ENCODE measurements at places on chromosomes 3 and 15.

- no peak for DNase-seq
Measured at GRCh38 chr3:182259579-182259978, 533.7 kb upstream of the ATP11B start.

DNA sequence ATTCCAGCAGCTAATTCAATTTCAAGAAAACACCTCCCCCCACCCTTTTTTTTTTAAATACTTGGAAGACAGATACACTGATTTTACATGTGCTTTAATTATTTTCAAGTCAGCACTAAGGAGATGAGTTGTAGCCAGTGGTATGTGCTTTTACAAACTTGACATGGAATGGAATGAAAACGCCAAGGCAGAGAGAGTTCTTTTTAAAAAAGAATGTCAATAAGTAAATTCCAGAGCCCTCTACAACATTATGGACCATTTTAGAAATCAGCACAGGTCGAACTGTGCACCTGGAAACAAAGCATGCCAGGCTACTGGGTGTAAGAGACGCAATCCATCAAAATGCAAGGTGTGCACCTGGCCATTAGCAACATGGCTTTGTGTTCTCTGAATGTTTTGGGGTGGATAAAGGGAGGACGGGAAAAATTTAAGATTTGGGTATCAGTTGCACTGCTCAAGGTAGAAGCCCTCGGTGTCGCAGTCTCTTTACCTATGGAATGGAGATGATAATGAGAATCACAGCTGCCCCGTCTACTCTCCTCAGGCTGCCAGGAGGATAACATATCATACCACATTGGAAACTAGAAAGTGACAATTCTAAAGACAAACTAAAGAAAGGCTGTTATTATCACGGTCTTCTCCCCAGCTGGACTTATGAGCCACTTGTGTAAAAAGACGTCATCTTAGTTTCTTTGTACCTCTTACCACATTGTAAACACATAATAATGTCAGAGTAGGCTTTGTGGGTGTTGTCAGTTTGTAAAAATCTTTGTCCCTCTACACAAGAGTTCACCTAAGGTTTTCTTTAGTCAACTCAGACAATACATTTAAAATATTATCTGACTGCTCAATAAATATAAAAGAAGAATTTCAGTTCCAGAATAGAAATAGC, 107.4 kb upstream of the PRICKLE2 start:
- DNase-seq = no peak

DNA sequence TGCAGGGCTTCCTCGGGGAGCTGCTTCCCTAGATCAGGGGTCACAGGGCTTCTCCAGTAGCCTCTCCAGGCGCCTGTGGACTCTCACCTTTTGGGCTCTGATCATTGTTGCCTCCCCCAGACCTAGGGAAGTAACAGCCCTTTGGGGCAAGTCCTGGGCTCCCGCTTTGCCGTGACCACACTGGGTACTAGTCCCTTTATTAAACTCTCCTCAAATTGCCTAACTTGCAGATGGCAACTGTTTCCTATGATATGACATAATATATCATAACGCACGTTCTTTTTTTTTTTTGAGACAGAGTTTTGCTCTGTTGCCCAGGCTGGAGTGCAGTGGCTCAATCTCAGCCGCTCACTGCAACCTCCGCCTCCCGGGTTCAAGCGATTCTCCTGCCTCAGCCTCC, 17.9 kb upstream of the NRROS start:
- DNase-seq = no peak

DNA sequence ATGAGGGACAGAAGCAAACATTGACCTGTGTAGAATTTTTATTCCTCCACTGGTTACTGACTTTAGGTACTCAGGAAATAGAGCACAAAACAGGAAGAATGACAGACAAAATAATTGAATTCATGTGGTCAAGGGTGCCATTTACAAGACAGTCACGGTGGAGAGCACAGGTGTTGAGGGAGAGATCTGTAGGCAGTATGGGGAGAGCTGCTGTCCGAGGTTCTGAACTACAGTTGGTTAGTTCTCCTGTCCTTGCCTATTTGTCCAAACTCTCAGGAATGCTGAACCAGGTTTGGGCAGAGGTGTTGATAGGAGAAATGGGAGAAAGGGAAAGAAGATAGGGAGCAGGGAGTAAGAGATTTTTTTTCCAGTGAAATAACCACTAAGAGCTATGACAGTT, 178.5 kb upstream of the ZBTB20 start:
- peak; percentile 29 for DNase-seq

DNA sequence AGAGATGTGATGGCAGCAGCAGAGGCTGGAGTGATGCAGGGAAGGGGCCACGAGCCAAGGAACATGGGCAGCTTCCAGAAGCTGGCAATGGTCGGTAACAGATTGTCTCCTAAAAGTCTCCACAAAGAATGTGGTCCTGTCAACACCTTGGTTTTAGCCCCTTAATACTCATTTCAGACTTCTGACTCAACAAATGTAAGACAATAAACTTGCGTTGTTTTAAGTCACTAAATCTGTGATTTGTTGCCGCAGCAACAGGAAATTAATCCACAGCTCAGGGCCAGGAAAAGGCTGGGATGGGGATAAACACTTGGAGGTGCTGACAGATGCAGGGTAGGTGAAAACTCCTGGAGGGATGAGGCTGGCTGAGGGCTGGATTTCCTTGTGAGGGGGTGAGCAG, 69.9 kb downstream of the OXNAD1 start:
- no peak for DNase-seq

- no peak for DNase-seq
Measured at GRCh38 chr3:109072194-109072593, 45.7 kb downstream of the MORC1 start.

DNA sequence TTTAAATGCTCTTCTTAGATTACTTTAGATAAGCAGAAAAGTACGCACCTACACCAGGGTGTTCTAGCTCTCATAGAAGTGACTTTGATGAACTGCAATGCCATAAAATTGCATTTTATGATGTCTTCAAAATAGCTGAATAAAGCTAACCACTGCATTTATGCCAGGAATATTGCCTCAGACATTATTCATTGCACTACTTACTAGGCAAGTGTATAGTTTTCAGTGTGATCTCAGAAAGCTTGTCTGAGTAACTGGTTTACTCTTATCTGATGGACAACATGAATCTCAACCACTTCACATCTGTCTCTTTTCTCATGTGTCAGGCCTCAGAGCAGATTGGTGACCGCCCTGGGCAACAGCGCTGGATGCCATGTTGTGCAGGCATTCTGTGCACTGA, 119.3 kb upstream of the SLC2A2 start:
- DNase-seq = no peak

- no peak for DNase-seq
Measured at GRCh38 chr15:29270169-29270955, 740 bp upstream of the NSMCE3 start.

GRCh38 chr3:158790901-158791589, 10.8 kb upstream of the MFSD1 start:
- DNase-seq = peak; percentile 67

DNA sequence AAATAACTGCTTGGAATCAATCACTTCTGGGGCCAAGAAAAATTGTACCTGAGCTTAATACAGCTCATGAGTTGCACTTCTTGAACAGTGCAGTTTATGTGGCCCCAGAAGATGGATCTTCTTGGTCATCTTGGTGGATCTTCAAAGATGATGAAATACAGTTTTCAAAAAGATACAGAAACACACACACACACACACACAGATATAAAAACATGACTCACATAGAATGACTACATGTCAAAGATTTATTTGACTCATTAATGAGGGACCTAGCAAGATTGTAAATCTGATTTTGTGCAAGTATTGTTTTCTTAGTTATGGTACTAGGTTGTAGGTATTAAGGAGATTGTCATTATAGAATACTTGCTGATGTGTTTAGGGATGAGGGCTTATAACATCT, 32.6 kb downstream of the PDCD6IP start:
- DNase-seq = peak; percentile 29

- DNase-seq = no peak
Measured at GRCh38 chr3:79306934-79307570, 460.7 kb downstream of the ROBO1 start.

DNA sequence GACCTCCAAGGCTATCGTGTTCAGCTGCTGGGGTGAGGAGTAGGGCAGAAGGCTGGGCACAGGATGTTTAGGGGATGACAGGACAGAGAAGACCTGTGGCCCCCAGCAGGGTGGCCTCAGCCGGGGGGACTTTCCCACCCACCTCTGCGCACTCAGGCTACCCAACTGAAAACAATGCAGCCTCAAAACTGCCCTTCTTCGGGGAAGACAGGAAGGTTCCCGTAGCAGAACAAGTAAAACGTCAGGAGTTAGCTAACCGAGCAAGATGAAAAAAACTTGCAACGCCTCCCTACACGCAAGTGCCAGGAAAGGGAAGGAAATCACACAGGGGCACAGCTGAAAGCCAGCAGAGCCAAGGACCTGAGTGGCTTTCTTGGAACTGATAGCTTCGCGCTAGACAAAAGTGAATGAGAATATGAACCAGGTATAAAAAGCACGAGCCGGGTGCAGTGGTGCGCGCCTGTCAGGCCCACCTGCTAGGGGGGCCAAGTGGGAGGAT, 38.4 kb upstream of the FURIN start:
- DNase-seq = no peak

GRCh38 chr15:57440167-57440566, 63.9 kb downstream of the CGNL1 start:
- DNase-seq = no peak

DNA sequence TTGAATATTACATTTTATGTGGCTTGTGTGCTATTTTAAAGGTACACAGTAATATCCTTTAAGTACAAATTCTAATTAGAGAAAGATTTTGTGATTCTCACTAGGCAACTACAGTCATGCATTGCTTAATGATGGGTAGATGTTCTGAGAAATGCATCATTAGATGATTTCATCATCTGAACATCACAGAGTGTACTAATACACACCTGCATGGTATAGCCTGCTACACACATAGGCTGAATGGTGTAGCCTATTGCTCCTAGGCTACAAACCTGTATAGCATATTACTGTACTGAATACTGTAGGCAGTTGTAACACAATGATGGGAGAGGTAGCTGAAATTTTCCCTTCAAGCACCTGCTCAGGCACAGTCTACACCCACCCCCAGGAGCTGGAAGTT, 217.4 kb upstream of the EOMES start:
- no peak for DNase-seq

DNA sequence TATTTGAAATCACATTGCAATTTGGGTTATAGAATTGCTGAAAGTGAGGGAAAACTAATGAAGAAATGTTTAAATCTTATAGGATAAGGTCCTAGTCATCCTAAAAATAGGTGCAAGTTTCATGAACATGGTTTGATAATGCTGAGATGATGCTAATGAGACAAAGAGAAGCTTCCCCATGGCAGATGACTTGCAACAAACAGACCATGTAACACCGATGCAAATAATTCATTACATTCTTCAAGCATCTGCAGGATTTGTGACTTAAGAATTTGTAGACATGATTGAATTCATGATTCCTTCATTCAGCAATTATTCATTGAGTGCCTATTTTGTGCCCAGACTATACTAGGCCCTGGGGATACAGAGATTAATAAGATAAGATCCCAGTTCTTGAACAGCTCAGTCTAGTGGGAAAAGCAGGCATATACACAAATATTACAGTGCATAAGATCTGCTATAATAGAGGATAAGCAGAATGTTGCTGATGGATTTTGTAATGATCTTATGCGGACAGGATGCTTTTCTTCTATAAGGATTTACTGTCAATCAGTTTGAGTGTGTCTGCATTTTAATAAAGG, 367.9 kb upstream of the GBE1 start:
- no peak for DNase-seq

GRCh38 chr15:67232591-67232990, 21.9 kb downstream of the AAGAB start:
- no peak for DNase-seq

DNA sequence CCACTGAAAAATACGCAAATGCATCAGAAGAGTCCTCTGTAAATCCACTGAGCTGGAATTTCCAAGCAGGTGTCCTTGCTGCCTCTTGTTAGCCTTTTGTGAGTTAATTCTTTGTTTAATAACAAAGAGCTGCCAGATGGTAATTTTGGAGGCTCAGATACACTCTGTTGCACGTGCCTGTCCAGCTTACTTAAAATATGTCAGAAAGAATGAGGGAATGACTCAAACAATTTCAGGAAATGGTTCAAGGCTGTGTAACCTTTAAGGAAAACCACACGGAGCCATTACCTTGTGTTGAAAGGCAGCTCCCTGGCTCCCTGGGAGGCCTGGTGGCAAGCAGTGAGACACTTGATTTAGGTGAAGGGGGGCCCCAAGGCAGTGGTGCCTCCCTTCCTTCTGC, 302.2 kb upstream of the CTDSPL start:
- DNase-seq = no peak

DNA sequence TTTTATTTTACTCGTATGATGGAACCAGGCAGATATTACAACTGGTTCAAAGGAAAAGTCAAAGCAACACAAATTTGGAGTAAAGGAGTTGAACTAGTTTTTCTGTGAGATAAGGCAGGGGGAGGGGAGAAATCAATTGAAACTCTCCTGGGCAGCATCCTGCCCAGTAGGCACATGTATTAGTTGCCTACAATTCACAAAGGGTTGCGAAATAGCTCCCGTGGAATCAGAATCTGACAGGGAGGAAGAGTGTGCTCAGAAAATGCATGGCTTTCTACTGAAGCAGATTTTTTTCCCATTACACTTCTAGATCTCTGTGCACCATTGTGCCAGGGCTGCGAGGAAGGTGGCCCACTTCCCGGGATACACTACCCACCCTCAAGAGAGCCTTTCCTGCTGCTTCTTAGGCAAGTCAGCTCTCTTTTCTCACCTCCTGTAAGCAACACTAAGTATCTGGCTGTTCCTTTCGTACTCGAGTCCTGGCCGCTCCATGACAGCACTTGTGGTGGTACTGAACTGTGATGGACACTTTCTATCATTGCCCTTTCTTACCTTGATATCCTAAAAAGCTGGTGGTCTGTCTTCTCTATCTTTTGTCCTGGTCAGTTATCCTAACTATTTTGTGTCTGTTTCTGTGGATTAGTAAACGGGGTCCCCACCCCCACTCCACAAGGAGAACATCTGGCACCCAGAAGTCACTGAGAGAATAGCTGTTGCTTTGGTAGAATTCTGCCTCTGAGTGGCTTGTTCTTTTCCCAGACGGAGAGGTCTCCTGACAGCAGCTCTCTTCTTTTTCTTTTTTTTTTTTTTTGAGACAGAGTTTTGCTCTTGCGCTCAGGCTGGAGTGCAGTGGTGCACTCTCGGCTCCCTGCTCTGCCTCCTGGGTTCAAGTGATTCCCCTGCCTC, 74.8 kb downstream of the RPL39L start:
- no peak for DNase-seq

- no peak for DNase-seq
Measured at GRCh38 chr3:23574822-23575315, 230.9 kb upstream of the UBE2E1 start.

- DNase-seq = no peak
Measured at GRCh38 chr15:36671017-36671416, 91.6 kb downstream of the CDIN1 start.

GRCh38 chr3:124206225-124207055, 214.5 kb upstream of the ROPN1 start:
- no peak for DNase-seq

Measured in brain microvascular endothelial cell (primary cell).